CD4-positive, alpha-beta T cell treated with Interleukin-6 at 100 ng/mL for 8 hours (primary cell): ENCODE measurements at places on chromosomes 7 and 10.

DNA sequence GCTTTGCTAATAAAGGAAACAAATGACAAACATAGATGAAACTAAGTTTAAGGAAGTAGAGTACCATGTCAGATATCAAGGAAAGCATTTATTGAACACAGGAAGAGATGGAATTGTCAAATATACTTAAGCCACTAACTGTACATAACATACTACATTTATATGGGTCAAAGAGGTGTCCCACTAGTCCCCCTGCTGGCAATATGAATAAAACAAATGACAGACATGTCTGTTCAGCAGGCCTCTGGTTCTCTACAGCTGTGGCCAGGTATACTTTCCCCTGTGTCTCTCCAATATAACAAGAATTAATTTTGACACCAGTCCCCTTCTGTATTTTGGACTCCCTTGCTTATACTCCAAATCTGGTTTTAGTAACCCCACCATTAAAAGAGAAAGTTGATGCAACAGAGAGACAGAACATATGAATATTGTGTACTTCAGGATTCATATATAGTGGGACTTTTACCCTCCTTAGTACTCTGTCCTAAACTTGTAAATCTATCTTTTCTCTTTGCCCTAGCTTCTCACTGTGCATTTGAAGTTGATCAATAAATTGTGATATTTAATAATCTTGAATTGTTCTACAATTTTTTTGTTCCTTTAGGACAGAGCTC lies 42.9 kb downstream of the CD36 start:
- no peak for DNase-seq

DNA sequence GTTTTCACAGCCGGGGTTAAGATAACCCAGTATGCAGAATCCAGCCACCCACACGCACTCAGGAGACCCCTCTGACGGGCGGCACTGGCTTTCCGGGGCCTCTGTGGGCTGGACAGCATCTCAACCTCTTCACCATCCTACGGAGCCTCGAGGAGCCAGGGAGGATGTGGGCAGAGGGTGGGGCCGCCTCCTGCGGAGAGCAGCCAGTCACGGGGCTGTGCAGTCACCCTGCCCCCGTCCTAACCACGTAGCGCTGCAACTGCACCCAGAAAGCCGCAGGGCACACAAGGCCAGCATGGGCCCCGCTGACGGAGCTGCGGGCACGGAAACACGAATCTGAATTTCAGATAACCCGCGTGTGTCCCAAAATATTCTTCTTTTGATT lies 270.3 kb downstream of the ELFN1 start:
- peak; percentile 93 for DNase-seq

DNA sequence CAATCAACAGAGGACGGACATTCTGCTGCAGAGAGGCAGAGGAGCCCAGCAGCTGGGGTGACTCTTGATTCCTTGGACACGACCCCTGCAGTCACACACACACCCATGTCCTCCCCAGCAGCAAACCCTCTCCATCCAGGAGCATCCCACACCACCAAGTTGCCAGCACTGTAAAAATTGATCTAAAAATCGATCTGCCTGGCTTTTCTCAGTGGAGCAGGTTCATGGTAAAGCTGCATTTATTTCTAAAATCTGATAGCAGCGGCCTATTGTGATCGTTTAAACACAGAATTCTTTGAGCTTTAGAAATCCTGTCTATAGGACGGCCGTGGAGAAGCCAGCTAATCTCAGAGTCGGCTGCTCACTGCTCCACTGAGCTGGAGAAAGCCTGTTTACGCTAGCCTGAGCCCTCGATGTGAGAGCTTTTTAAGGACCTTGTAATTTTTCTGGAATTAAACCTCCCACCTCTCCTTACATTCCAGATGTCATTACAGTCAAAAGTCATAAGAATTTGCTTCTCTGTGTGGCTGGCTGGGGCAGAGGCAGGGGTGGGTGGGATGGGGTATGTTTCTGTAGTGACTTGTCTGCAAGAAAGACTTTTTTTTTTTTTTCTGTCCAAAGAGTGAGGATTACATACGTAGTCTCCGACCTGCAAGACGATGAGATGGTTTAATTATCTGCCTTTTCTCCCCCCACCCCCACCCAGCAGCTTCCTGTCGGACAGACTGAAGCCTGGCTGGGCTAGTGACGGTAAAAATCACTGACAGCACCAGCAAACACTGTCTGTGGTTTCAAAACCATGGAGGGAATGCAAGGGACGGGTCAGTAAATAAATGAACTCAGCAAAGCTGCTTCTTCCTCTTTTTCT lies 31.6 kb downstream of the TRIM8 start:
- DNase-seq, result no peak

DNA sequence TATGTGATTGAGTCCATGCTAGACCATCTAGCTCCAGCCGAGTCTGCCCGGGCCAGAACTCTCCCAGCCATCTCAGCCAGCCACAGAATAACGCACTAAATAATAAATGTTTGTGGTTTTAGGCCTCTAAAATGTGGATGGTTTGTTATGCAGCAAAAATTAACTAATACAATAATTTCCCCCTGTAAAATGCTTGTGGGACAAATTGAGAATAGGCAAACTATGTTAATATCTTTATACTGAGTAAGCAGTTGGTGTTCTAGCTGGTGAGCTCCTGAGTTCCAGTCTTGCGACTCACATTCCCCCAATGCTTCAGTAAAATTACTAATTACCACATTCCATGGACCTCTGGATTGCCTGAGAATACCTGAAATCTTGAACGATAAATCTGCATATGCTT lies 316.8 kb upstream of the NFE2L3 start:
- DNase-seq, result no peak

- no peak for DNase-seq
Observed at GRCh38 chr7:126780993-126781392, 471.7 kb downstream of the GRM8 start.

GRCh38 chr10:104151737-104152136 lies 29.8 kb downstream of the SFR1 start:
- no peak for DNase-seq

GRCh38 chr10:124233546-124234138 lies 140.2 kb upstream of the CHST15 start:
- no peak for DNase-seq

DNA sequence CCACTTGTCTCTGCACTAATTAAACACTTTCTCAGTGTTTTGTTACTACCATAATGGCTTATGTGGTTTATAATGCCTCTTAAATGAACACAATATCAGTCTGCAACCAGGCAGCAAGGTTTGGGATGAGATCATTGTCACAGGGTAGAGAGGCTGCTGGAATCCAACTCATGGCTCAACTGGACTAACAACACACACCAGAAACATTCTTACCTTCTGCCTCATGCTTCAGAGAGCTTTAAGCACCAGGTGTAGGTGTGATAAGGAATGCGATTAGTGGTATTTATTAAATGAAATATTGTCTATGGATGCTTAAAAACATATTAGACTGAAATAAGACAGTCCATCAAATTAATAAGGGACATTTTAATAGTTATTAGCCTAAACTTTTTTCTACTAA lies 25.4 kb downstream of the PTF1A start:
- DNase-seq, result no peak

DNA sequence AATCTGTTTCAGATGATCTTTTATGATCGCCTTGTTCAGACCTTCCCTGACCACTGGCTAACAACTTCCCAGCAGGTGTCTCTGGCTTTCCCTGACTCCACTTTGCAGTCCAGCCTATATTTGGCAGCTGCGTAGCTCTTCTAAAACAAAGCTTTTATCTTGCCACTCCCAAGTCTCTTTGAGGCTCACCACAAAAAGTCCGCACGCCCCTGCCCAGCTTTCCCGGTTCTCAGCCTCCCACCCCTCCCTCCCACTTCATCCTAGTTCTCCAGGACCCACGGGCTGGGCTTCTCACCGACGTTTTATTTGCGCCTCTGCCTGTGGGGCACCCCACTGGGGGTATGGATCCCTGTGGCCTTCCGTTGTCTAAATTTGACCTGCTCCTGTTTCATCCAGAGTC lies 58.9 kb upstream of the USP6NL start:
- no peak for DNase-seq

GRCh38 chr7:112201411-112201810 lies 4.8 kb downstream of the DOCK4 start:
- DNase-seq, result no peak

- no peak for DNase-seq
Observed at GRCh38 chr7:79741684-79742083, 288.2 kb upstream of the MAGI2 start.

GRCh38 chr10:124646483-124647352 lies 97.5 kb downstream of the FAM53B start:
- no peak for DNase-seq

DNA sequence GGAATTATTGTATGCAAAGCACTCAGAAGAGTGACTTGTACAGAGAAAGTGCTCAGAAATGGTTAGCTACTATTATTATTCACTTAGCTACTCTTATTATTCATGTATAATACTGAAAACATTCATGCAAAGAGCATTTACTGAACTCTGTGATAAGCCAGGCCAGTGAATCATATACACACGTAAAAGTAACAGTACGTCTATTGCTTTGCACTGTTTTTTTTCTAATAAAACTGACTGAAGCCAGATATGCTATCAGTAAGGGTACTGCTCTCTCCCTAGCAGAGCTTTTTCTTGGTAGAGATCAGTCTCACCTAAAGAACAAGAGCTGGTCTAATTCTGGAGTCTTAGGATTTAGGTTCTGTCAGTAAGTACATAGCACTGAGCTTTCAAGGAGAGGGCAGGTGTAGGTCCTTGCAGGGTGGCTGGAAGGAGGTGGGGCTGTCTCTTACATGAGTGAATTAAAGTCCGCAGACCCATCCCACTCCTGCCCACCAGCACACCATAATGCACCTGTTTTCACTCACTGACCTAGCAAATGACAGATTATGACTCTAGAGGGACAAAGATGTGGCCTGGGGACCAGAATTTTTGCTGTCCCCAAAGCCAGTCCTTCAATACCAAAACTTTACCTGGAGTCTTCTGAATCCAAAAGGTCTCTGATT lies 145.9 kb downstream of the ARID5B start:
- DNase-seq, result no peak
